Stimulated activated CD8-positive, alpha-beta memory T cell treated with anti-CD3 and anti-CD28 coated beads, Interleukin-4, amount 100 ng/mL, for 1 hour (primary cell): ENCODE measurements at places on chromosomes 5 and 9.

DNA sequence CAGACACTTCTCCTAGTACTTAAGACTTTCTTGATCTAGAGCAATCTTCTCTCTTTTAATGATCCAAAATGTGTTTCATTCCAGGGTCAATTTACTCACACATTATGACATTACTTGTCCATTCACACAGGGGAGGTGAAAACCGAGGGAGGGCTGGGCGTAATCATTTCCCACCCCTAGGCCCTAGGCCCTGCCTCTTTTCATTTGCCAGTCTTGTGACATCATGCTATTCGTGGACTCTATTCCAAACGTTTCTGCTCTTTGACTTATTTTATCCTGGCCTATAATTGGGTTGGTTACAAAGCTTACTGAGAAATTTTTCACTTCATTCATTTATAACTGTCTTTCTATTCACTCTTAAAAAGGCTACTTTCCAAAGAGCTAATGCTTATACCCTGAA is 2.4 kb downstream of the DCAF12 start:
- DNase-seq: no peak

DNA sequence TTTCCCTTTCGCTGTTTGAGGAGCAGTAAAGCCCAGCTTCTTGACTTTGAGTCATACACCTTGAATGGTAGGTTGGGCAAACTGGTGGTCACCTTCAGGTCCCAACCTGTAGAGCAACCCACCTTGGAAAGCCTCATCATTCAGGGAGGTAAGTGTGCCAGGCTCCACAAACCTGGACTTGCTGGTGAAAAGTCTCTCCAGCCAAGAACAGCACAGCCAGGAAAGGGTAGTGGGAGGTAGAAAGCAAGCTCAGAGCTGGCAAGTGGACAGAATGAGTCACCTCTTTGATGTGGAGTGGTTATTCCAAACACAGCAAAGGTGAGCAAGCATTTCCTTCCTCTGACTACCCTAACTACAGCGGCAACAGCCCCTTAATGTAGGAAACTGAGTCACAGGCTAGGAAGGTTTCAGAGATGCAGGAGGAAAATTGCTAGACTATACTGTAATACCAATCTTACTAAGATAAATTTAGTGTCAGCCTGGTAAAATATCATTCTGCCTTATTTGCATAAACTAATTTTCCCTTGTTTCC is 117.5 kb upstream of the MTAP start:
- DNase-seq: no peak

DNA sequence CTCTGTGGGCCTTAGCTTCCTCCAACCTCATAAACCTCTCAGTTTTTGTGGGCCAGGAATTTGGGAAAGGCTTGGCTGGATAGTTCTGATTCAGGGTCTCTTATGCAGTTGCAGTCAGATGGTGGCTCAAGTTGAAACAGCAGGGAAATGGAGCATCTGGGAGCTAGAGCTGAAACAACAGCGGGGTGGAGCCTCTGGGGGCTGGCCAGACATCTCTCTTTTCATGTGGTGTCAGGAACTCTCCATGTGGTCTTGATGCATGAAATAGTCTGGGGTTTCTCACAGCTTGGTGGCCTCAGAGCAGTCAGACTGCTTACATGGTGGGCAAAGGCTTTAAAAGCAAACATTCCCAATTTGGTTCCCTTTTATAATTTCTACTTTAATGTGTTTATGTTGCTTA is 13.5 kb downstream of the ZNF346 start:
- DNase-seq: no peak

DNA sequence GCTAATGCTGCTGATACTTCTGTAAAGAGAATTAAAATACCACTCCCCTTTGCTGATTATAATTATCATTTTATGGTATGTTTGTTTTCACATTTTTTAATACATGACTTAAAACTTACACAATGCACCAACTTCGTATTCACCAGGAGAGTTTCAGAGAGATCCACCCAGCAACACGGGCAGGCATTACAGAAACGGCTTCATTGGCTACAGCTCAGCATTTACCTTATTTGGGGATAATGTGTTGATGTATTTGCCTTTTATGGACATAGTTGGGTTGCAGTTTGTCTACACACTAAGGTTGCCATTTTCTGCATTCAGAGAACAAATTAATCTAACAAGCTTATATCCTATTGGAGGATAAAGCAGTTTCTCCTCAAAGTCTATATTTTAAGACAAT is 423.6 kb downstream of the PRDM9 start:
- no peak for DNase-seq

DNA sequence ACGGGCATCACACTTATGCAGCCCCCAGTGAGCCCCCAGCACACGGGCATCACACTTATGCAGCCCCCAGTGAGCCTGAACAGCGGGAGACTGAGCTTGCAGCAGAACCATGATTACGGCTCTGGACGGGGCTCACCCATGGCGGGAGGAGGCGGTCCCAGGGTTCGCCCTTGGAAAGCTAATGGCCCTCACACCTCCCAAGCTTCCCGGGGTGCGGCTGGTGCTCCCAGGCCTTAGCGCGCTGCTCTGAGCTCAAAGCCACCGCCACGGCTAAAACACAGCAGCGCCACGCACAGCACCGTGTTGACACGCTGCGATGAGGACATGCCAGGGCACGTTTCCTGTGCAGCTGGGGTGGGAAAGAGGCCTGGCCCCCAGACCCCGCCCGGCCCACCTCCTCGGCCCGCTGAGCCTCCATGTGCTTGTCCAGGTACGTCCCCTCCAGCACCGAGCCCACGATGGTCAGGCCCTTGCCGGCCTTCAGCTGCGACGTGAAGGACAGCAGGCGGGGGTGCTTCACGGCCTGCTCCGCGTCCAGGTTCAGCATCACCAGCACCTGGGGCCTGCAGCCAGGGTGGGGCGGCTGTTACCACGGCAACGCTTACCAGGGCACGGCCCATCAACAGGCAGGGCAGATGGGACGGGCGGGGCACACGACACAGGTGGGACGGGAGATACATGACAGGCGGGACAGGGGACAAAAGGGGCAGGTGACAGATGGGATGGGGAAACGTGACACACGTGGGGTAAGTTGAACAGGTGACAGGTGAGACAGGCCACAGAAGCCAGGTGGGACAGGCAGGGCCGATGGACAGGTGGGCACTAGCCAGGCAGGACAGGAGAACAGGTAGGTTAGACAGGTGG is 38.4 kb downstream of the SLC12A7 start:
- no peak for DNase-seq

DNA sequence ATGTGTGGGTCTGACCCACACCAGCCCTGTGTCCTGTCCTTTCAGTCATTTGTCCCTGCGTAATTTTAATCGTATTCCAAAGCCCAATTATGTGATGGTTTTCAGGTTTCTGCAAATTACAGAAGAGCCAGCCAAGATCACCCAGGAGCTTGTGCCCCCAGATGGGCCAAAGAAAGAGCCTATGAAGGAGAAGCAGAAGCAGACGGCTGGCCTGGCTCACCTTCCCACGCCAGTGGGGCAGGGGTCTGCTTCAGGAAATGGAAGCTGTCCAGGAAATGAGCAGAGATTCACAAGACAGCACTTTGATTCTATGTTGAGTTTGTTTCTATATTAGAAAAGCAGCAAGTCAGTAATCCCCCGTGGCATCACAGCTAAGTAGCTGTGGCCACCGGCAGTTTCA is 11.7 kb downstream of the S1PR3 start:
- no peak for DNase-seq

DNA sequence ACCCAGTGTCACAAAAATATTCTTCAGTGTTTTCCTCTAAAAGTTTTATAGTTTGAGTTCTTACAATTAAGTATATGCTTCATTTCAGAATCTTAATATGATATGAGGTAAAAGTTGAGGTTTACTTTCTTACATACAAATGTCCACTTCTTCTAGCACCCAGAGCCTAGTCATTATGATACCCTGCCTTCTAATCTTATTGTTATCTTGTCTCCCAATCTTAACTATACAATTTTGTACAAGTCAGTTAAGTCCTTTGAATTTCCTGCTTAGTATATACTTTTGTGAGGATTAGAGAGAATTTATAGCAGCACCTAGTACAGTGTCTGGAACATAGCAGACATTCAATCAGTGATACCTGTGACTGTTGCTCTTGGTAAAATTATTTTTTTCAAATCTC is 29.3 kb downstream of the RAD50 start:
- no peak for DNase-seq

DNA sequence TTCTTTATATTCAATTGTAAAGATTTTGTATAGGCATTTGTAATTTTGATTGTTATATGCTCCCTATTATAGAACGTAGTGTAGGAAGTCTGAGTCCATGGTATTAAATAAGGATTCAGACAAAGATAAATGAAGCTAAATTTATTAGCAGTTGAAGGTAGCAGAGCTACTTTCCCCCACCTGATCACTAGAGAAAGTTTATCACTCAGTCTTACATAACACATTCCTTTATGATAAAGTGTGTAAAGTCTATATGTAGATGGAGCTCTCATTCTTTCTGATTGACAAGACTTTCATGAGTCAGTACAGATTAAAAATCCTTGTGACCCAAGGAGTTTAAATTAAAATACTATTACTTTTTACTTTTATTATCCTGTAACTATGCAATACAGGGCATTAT is 2.3 kb upstream of the MIER3 start:
- no peak for DNase-seq
